ENCODE measurements at places on chromosomes 12 and 14.

DNA sequence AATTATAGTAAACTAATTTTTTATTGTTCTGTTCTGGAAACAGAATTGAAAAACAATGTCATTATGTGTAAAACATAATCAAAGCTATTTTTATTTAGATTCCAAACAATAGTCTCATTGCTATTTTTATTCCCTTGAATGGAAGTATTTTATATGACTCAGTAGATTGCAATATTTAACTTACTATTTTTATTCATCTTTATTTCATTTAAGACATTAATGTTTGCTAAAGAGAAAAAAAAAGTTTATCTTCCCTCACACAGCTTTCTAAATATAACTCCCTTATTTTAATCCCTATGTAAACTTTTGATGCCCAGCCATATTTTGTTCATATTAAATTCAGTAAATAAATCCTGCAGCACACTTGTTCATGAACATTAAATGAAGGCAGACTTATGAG lies 622.4 kb downstream of the SLC6A15 start:
- DNase-seq: no peak

DNA sequence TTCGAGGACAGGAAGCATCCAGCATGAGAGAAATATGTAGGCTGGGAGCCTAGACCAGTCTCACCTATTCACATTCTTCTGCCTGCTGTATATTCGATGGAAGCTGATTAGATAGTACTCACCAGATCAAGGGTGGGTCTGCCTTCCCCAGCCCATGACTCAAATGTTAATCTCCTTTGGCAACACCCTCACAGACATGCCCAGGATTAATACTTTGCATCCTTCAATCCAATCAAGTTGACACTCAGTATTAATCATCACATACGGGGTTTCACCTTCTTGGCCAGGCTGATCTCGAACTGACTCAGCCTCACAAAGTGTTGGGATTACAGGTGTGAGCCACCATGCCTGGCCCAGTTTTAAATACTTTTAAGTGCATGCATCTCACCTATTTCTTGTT lies 30.5 kb upstream of the SLC10A1 start:
- DNase-seq: peak; percentile 79

- DNase-seq: no peak
These were observed 18.2 kb downstream of the ERP29 start for GRCh38 chr12:112031472-112031871.

- DNase-seq: no peak
These were observed 13.6 kb upstream of the GNG2 start for GRCh38 chr14:51846631-51847488.

GRCh38 chr14:102991376-102991775 lies 66.0 kb downstream of the CDC42BPB start:
- no peak for DNase-seq

- no peak for DNase-seq
These were observed 260.8 kb downstream of the RASSF9 start for GRCh38 chr12:85575120-85576096.

- DNase-seq: no peak
These were observed 584 bp downstream of the VRK1 start for GRCh38 chr14:96797582-96798349.
